ENCODE measurements at places on chromosomes 3 and 15. TPM values are rescaled to one million over a fixed set of nuclear protein-coding genes. Genes with fewer than 3 reads are reported as not detected.

GRCh38 chr3:45593708-45594601 is 596 bp upstream of the LIMD1 start:
- H3K27me3 ChIP-seq = no peaks in the 10 kb centered on the region
- peak overlapping the region; percentile 85 for H3K27ac ChIP-seq
- peaks cover 28% of the 10 kb centered on the region for H3K4me1 ChIP-seq
- H3K4me3 ChIP-seq = peak overlapping the region; percentile 82

GRCh38 chr15:69400850-69401249 is 13.3 kb upstream of the KIF23 start:
- no peak overlapping the region for H3K27ac ChIP-seq
- H3K36me3 ChIP-seq = no peaks in the 10 kb centered on the region
- H3K4me1 ChIP-seq = no peaks in the 10 kb centered on the region
- no peaks in the 10 kb centered on the region for H3K27me3 ChIP-seq
- no peak overlapping the region for H3K4me3 ChIP-seq
- peak; percentile 44 for DNase-seq

GRCh38 chr15:39058351-39059131 is 493.9 kb upstream of the RASGRP1 start:
- no peaks in the 10 kb centered on the region for H3K27me3 ChIP-seq
- peaks cover 12% of the 10 kb centered on the region for H3K4me1 ChIP-seq
- no peaks in the 10 kb centered on the region for H3K36me3 ChIP-seq
- no peak for DNase-seq

- no peak overlapping the region for H3K4me3 ChIP-seq
- DNase-seq = no peak
- H3K36me3 ChIP-seq = no peaks in the 10 kb centered on the region
Measured at GRCh38 chr3:42696356-42697288, 6.0 kb downstream of the HHATL start.

The PRTG gene
- 2.3 TPM for total RNA-seq

The VWA5B2 gene
- total RNA-seq = 0.66 TPM

Data from GM23338 (cell line).